ENCODE measurements at places on chromosomes 3 and 15.

GRCh38 chr3:114741066-114741465, 406.0 kb downstream of the ZBTB20 start:
- no peak for DNase-seq

GRCh38 chr3:95356764-95357501, 1294.1 kb downstream of the NSUN3 start:
- no peak for DNase-seq

DNA sequence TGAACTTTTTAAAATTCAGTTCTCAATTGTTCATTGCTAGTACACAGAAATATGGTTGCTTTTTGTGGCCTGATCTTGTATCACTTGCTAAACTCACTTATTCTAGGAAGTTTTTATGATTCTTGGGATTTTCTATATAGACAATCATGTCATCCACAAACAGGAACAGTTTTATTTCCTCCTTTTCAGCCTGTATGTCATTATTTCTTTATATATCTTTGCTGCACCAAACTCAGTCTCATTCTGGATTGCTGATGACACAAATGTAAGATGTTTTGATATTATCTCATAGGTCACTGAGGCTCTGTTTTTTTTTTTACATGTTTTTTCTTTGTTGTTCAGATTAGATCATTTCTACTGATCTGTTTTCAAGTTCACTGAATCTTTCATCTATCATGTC, 71.7 kb downstream of the TTBK2 start:
- no peak for DNase-seq

DNA sequence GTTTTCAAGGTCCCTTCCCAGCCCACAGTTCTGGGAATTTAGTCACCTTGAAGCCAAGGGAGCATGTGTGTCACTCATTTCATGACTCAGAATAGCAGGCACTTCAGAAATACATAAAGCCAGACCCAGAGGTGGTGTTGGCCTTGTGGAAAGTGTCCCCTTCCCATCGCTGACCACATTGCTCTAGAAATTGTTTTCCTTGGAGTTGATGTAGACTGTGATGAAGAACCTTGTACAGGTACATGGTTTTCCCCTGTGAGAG, 158.8 kb downstream of the SLCO3A1 start:
- DNase-seq, result no peak

GRCh38 chr15:42094512-42094963, at the start of gene PLA2G4D:
Gene PLA2G4D (minus strand): TSS chr15:42094562. CDS start chr15:42094459, 103 bp downstream.
- peak; percentile 85 for DNase-seq

- no peak for DNase-seq
Measured at GRCh38 chr15:69320977-69321554, 22.4 kb downstream of the PAQR5 start.

DNA sequence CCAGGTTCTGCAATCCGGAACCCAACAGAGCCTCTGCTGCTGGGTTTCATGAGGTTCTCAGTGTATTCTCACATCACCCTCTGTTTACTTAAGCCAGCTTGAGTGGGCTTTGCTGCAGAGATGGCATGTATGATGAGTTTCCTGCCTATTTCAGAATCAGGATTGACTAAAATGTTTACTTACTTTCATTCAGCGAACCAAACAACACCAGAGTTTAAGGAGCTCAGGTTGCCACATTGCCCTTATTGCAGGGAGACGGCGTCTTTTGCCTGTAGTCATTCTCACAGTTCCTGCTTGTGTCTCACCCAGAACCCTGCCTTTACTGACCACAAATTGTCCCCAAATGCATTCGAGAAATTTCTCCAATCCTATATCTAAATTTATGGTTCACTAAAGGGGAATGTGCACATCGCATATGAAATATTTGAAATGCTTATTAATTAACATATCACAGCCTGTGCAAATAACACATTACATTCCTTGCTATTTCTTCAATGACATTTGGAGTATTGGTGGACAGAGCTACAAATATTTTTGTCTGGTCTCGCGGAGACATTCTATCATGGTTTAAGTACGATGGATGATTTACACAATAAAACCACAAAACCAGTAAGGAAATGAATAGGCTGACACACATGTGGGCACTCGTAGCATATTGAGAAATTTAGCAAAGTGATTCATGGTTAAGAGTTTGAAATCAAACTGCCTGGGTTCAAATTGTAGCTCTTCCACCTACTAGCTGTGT, 377.2 kb upstream of the CFAP20DC start:
- no peak for DNase-seq

- no peak for DNase-seq
Measured at GRCh38 chr3:179224584-179224983, 26.3 kb downstream of the KCNMB3 start.

DNA sequence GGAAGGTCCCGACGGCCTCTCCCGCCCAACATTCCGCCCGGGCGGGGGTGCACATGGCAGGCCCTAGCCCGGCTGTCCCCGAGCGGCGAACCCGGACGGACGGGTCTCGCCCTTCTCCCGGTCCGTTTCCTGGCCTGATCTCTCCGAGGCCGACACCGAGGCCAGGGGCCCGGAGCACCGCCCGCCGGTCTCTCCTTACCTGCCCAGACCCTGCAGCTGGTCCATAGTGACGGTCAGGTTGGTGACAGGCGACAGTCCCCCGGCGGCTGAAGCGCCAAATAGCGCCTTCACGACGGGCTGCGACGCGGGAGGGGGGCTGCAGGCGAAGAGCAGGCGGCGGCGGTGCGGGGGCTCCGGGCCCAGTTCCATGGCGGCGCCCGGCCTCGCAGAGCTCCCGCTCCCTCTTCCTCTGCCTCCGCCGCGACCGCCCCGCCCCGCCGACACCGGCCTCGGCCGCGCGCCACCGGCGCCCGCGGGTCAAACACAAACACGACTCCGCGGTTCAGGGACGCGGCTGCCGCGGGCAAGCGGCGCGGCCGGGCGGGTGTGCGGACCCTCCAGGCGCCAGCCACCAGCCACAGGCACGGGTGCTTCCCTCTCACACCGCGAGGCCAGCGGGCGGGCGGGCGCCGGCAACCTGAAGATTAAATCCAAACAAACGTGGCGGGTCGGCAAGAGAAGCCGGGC, 495 bp downstream of the CDC25A start:
- DNase-seq, result peak; percentile 22

All from NCI-H510A treated with DMSO at 0.1 percent for 48 hours (cell line).